ENCODE measurements at places on chromosomes 5 and 9.

- no peak for DNase-seq
These were observed 1.1 kb upstream of the SEMA4D start for GRCh38 chr9:89498852-89499480.

DNA sequence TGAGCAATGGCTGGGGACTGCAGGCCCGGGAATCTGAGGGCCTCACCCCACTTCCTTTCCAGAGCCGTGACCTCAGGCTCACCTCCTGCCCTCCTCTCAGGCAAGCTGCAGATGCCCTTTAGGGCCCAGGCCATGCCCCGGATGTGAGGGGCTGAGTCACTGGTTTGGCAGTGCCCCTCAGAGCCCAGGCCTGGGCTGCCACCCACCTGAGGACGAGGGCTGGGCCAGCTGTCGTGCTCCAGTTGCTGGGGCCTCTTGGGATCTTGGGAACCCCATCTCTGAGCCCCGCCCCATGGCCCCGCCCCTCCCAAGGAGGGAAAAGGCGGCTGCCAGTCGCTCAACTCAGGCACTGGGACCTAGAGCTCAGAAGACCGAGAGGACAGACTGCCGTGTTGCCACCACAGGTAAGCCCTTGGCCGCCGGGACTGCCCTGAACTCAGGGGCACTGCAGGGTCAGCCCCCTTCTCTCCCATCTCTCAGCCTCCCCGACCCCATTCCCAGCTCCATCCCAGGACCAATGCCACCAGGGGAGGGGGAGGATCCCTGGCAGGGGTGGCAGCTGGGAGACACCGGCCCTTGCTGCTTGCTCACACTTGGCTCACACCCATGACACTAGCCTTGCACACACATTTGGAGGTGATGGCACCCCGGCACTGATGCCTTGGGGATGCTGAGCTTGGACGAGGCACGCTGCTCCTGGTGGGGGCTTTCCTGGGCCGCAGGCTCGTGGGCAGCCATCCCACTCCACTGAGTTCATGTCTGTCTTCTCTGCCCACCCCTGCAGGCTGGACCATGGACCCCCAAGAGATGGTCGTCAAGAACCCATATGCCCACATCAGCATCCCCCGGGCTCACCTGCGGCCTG lies at the start of gene CYSRT1:
CYSRT1 (plus strand) TSS at position 345 of the 865 bp plus-strand sequence; CDS start at position 793, 448 bp downstream.
- no peak for DNase-seq

GRCh38 chr5:156142867-156143266 lies 184.1 kb upstream of the SGCD start:
- DNase-seq, result no peak

DNA sequence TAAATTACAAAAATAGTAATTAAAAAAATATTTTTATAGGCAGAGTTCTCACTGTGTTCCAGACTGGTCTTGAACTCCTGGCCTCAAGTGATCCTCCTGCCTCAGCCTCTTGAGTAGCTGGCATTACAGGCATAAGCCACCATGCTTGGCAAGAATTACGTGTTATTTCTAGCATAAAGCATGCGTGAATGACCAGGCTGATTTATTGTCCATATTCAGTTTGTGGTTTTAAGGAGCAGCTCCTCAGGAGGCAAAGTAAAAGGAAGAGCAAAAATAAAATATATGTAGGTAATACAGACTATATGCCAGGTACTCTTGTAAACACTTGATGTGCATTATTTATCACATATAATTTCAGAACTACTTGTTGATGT lies 7.1 kb upstream of the CD180 start:
- no peak for DNase-seq

GRCh38 chr5:89983216-89983615 lies 426.3 kb downstream of the CETN3 start:
- no peak for DNase-seq

- no peak for DNase-seq
These were observed 407.4 kb downstream of the HCN1 start for GRCh38 chr5:45288746-45289145.

DNA sequence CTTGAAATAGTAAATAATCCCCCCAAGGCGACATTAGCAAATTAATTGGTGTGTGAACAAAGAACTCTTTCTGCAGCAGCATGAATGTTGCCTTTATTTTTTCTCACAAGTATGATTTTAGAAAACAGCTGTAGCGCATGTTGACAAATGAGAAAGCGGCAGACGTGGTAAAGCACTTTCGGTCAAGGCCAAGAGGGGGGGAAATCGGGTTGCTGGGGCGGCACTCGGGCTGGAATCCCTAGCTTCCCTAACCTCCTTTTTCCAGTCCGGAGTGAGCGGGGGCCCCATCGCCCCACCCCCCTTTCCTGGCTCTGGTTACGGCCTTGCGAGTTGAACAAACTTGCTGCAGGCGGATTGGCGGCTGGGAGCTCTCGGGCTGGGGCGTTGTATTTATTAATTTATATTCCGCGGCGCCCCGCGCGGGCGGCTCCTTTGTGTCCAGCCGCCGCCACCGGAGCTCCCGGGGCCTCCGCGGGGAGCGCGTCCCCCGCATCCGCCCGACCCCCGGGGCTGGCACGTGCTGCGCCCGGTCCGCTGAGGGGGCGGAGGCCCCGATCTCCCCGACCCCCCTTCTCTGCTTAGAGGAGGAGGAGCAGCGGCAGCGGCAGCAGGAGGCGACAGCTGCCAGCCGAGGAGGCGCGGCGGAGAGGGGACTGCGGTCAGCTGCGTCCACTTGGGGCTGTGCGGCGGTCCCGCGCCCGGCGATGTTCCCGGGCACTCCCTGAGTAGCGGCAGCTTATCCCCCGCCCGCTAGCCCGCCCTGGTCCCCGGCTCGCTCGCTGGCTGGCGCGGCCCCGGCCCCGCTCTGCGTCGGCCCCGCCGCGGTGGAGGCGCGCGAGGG lies at the start of gene RHOBTB3:
RHOBTB3 (plus strand) TSS at position 607 of the 841 bp plus-strand sequence. CDS start 347 bp downstream, outside the sequence.
- peak; percentile 81 for DNase-seq

GRCh38 chr5:140966293-140967225 lies at the start of gene PCDHAC2:
TSS of gene PCDHAC2 (plus strand) at chr5:140966476. CDS start at chr5:140966767, 291 bp downstream.
- DNase-seq, result peak; percentile 16

GRCh38 chr9:75299324-75299723 lies 211.0 kb downstream of the OSTF1 start:
- DNase-seq, result no peak

Data from DMS79 treated with DMSO at 0.1 percent for 48 hours (cell line).